ENCODE measurements at places on chromosomes 4 and X. TPM values are rescaled to one million over a fixed set of nuclear protein-coding genes. Genes with fewer than 3 reads are reported as not detected.

The USP51 gene
- 8.0 TPM for total RNA-seq

The RAI2 gene
- not detected for total RNA-seq

The TENM3 gene
- total RNA-seq: 46.9 TPM

The UGT2A1 gene
- not detected for total RNA-seq

The PDE6B gene
- total RNA-seq: 2.8 TPM

The RNF212 gene
- 0.34 TPM for total RNA-seq

The AFF2 gene
- total RNA-seq: 0.69 TPM

The PAGE5 gene
- total RNA-seq: not detected

The RASGEF1B gene
- 0.73 TPM for total RNA-seq

The GAGE12J gene
- total RNA-seq: not detected

The SPINK2 gene
- not detected for total RNA-seq

The MMRN1 gene
- under 0.01 TPM for total RNA-seq

The GSX2 gene
- not detected for total RNA-seq

The PAGE1 gene
- total RNA-seq: not detected

The PNMA6F gene
- total RNA-seq: not detected

The SPANXD gene
- not detected for total RNA-seq

The NBDY gene
- 7.6 TPM for total RNA-seq

The PDGFRA gene
- total RNA-seq: 0.33 TPM

The NUDT6 gene
- total RNA-seq: 13.9 TPM

The LIN54 gene
- 28.1 TPM for total RNA-seq

The SHROOM3 gene
- under 0.01 TPM for total RNA-seq

The NAT8L gene
- 0.67 TPM for total RNA-seq

The MID1 gene
- 75.2 TPM for total RNA-seq

The WWC2 gene
- 20.0 TPM for total RNA-seq

The MAGEB1 gene
- total RNA-seq: not detected

The PNCK gene
- total RNA-seq: 0.33 TPM

The PNMA6A gene
- 8.7 TPM for total RNA-seq

The CYTL1 gene
- total RNA-seq: 4.8 TPM

The SH3BGRL gene
- total RNA-seq: 40.0 TPM

The VCX3B gene
- not detected for total RNA-seq

The ADGRL3 gene
- under 0.01 TPM for total RNA-seq

The PLAC1 gene
- total RNA-seq: not detected

The PITX2 gene
- not detected for total RNA-seq

The CSAG1 gene
- total RNA-seq: not detected

The MAGEC1 gene
- not detected for total RNA-seq

The ANKRD17 gene
- 77.8 TPM for total RNA-seq

The VCX2 gene
- total RNA-seq: not detected

The CCSER1 gene
- 0.33 TPM for total RNA-seq

The DTHD1 gene
- total RNA-seq: not detected

The GPR119 gene
- total RNA-seq: not detected

The CSN3 gene
- not detected for total RNA-seq

The NALF2 gene
- total RNA-seq: not detected

The TXK gene
- total RNA-seq: 0.34 TPM

The TMEM31 gene
- not detected for total RNA-seq

The ELF4 gene
- total RNA-seq: 4.0 TPM

The GALNTL6 gene
- total RNA-seq: 0.34 TPM
